ENCODE measurements at places on chromosomes 1 and 21.

DNA sequence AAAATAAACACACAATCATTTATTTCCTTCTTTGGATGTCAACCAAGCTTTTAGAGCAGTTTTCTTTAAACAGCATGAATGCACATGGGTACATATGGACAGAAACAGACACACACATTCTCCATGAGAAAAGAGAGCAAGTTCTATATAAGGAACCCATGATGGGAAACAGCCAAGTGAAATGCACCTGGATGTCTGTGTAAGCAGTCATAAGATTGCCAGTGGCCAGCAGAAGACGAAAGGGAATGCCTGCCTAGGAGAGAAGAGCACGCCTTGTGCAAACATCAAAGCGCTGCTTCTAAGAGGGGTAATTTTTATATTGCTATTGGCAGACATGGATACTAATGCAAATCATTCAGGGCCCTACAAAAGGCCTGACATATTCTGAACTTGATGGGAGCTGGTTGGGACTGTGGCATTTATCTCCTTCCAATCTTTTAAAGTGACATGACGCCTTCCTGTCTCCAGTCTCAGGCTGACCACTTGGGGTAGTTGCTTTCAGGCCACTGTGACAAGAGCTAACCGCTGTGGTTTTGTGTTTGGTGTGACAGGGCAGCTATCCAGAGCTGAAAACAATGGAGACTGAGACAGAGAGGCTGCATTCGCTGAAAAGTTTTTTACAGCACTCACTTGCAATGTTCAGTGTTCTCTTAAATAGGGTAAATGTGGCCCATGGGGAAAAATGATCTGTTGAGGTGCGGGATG, 75.0 kb upstream of the DPT start:
- DNase-seq, result no peak

- no peak for DNase-seq
Measured at GRCh38 chr21:39673163-39673562, 60.4 kb downstream of the B3GALT5 start.

DNA sequence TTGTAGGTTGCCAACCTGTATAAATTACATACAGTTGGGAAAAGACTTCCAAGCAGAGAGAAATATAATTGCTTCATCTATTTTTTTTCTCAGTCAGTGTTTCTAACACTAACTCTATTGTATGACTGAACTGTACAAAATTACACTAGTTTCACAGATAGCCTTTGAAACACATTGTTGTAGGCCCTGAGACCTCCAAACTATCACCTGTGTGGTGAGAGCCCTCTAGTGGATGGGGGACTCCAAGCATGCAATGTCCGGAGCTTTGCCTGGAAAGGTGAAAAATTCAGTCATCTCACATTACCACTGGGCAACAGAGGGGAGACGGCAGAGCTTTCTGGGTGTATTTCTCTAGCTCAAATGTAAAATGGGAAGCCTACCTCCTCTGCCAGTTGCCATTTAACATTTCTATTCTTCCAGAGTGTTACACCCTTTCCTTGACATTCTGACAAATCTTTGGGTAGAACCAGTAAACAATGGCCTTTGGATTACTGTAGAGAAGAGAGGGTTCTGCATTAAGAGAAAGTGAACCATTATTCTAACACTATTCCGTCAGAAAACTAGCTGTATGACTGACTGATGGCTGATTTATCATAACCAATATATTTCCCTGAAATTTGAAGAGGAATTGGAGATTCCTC, 212.2 kb downstream of the LYPLAL1 start:
- peak; percentile 62 for DNase-seq

DNA sequence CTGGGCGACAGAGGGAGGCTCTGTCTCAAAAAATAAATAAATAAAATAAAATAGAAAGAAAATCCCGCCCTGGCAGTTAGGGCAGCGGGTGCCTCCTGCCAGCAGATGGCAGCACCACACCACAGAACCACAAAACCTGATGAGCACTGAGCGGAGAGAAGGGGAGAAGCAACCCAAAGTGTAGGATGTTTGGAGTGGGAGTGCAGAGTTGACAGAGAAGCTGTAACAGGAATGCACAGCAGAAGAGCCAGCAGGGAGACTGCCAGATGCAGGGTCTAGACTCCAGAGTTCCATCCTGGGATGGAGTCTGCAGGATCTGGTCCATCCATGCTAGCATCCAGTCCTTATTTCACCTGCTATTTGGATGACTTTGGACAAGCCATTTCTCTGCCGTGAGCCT, 29.7 kb upstream of the KIRREL1 start:
- DNase-seq, result peak; percentile 87

DNA sequence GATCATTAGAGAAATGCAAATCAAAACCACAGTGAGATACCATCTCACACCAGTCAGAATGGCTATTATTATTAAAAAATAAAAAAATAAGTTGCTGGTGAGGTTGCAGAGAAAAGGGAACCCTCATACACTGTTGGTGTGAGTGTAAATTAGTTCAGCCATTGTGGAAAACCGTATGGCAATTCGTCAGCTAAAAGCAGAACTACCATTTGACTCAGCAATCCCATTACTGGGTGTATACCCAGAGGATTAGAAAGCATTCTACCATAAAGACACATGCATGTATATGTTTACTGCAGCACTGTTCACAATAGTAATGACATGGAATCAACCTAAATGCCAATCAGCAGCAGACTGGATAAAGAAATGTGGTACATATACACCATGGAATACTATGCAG, 42.2 kb downstream of the GIPC2 start:
- no peak for DNase-seq

DNA sequence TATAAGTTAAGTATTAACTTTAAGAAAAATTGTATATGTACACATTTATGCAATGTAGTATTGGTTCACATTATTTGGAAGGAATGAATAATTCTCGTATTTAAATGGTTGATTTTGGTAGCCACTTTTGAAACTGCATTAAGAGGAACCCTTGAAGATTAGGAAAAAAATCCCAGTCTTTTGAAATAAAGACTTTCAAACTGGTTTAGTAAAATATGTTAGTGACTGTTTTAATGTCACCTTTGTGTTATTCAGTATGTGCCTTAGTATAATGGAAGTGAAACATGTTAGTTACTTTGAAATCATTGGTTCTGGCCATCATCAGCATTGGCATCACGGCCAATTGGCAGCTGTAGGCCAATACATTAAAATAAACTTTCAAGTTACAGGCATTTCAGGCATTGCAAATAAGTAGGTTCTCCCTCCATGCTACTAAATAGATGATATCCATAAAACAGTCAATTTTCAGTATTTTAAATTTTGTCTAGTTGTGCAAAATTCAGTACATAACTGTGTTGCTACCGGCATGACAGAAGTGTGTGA, 4.4 kb downstream of the MIER1 start:
- DNase-seq, result no peak

DNA sequence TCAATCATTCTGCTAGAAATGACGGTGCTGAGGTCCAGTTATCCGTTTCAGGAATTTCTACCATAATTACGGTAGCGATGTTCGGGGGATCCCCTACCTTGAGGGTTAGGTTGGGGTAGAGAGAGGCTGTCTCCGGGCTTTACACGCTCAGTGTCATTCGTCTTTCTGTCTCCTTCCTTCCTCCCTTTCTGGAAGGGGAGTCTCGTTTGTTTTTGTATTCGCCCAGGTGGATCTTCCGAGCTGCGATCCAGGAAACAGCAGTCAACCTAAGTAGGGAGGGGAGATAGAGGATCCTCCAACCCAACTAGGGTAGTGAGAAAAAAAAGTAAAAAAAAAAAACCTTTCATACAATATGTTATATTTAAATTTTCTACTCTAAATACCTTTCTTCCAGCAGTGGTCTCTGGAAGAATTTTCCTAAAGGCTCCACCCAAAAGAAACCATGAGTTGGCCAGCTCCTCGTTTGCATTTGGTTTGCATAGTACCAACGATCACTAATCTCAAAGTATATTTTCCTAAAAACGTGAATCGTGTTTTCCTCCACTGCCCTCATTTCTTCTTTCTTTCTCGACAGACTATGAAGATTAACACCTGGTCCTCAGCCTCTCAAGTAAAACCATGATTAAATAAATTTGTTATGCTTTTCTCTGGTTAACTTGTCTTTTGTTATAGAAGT, 611 bp upstream of the PIK3C2B start:
- DNase-seq, result no peak

DNA sequence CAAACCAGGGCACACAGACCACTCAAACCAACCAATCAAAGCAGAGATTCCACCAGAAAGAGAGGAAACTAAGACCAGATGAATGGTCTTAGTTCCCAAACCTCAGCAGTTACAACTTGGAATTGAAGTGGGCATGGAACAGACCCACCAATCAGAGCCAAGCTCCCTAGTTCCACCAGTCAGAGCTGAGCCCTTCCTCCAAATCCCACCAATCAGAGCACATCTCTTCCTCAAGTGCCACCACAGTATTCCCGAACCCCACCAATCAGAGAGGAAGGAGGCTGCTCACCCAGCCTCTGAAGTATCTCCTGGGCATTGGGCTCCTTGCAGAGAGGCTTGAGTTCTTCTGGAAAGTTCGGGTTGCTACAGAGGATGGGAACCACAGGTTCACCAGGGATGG, 1.4 kb downstream of the GUCA2A start:
- DNase-seq, result no peak

GRCh38 chr1:42961312-42962091, 2.8 kb upstream of the SLC2A1 start:
- DNase-seq, result no peak

- peak; percentile 11 for DNase-seq
Measured at GRCh38 chr1:183432548-183432875, 14.3 kb upstream of the NMNAT2 start.

GRCh38 chr1:147652306-147652705, 18.0 kb downstream of the ACP6 start:
- DNase-seq, result no peak

GRCh38 chr1:246780264-246780663, 56.1 kb downstream of the SCCPDH start:
- DNase-seq, result no peak

DNA sequence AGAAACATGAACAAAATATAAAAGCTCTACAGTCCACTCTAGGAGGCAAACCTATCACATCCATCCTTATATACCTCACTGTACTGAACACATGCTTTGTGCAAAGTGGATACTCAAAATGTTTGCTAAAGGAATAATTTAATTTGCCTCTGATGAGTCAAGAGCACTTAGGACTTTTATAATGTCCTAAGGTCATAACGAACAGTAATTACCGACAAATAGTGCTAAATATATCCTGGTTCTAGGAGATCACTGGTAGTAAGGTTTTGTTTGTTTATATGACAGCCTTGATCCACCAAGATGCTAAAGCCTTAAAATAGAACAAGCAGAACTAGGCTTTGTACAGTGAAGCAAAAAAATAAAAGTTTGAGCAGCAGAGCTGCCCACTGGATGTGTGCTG, 70.6 kb downstream of the GADD45A start:
- DNase-seq, result no peak

GRCh38 chr1:77951328-77951727, 27.5 kb downstream of the FUBP1 start:
- no peak for DNase-seq

DNA sequence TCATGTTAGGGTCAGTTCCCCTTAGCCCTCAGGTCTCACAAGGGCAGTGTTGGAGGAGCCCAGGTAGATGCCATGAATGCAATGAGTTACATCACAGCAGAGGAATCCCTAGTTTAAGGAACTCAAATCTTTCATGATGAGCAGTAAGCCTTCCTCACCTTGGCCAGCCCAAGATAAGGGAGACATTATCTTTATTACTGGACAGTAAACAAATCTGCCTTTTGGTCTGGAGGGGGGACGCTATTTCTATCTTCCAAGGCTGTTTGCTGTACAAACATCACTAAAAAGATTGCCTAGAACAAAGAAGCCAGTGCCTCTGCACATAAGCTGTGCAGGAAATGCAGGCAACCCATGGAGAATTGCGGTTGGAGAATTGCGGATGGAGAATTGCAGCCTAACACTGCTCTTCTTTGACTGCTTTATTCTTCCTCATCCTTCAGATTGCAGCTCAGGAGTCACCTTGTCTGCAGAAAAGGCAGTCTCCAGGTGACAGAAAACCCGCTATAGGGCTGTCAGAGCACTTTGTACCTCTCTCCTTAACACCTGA, 2.3 kb upstream of the CHI3L1 start:
- no peak for DNase-seq

- peak; percentile 49 for DNase-seq
Measured at GRCh38 chr1:201582705-201583442, 43.9 kb downstream of the NAV1 start.

GRCh38 chr1:4970532-4970931, 316.1 kb downstream of the AJAP1 start:
- DNase-seq, result no peak

DNA sequence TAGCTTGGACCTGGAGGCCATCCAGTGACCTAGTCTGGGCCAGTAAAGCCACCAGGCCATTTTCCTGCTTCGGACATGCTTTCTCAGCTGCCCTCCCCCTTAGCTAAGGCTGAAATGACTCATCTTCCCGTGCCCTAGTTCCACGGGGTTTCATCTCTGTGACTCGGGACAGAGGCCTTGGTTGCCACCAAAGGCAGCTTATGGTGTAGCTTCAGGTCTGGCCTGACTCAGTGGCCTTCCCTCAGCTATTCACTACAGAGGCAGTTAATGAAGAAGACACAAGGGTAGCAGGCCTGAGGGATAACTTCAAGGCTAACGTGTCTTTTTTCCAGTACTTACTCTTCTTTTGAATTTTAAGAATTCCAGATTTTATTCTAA, 82.4 kb downstream of the PBX1 start:
- DNase-seq, result peak; percentile 64

GRCh38 chr1:37055631-37056030, 21.3 kb upstream of the GRIK3 start:
- DNase-seq, result no peak

- DNase-seq, result no peak
Measured at GRCh38 chr1:58524353-58524945, 22.1 kb downstream of the OMA1 start.

- DNase-seq, result peak; percentile 39
Measured at GRCh38 chr1:158020886-158021620, 27.6 kb downstream of the KIRREL1 start.

DNA sequence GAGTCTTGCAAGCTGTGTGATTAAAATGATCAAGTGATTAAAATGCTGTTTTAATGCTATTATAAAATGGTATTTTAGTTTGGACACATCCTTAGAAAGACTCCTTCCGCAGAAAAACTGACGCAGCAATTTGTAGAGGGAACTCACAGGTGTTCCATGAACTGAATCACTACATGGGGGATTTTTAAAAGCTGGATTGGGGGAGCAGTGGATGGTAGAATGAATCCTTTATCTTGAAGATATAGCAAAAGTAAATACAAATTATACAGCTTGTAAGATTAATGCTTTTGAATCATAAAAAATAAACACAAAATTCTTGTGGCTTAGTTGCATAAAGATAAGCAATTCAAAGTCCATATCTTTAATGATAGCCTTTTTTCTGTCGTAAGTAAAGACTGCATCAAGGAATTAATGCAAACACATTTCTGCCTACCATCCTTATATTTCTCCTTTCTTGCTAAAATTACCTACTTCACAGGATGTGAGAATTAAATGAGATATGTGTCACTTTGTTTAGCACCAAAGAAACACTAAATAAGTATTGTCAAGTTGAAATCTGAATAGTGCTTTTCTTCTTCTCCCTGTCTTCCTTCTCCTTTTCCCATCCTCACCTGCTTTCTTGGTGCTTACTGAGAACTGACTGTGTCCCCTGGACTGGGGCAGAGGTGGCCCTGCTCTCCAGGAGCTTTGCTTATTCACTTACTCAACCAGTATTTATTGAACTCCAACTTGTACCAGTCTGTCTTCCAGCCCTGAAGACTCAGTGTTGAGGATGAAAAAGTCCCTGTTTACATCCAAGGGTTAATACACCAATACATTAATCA, 61.5 kb upstream of the F3 start:
- DNase-seq, result no peak

- DNase-seq, result no peak
Measured at GRCh38 chr1:94440088-94440487, 21.9 kb downstream of the ABCD3 start.

Data from AG20443 (cell line).